ENCODE measurements at places on chromosomes 1 and 21.

- no peaks in the 10 kb centered on the region for H3K27me3 ChIP-seq
- DNase-seq = peak; percentile 81
- no peaks in the 10 kb centered on the region for H3K36me3 ChIP-seq
- peaks cover 8% of the 10 kb centered on the region for H3K4me1 ChIP-seq
- H3K4me3 ChIP-seq = no peak overlapping the region
These were observed 25.9 kb downstream of the KCNC4 start for GRCh38 chr1:110235834-110236682.

DNA sequence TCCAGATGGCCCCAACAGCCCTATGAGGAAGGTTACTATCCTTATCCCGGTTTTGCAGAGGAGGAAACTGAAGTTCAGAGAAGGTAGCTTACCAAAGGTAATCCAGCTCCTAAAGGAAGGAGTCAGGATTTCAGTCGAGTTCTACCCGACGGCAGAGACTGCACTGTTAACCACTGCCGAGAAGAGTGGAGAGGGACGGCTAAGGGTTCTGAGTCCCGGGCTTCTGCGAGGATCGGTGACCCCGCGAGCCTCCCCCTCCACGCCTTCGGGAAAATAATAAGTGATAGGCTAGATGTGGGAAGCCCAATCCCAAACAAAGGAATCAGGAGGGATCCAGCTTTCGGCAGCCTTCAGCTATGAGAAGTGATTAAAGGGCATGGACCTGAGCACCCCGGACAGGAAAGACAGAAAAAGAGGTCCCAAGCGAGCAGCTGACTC, 587 bp downstream of the TMEM53 start:
- peaks cover 22% of the 10 kb centered on the region for H3K4me1 ChIP-seq
- peak; percentile 14 for DNase-seq
- no peaks in the 10 kb centered on the region for H3K27me3 ChIP-seq

- H3K4me1 ChIP-seq = no peaks in the 10 kb centered on the region
- no peaks in the 10 kb centered on the region for H3K27me3 ChIP-seq
- H3K4me3 ChIP-seq = no peak overlapping the region
- no peak overlapping the region for H3K27ac ChIP-seq
These were observed 65.6 kb upstream of the RUNX3 start for GRCh38 chr1:24995661-24996060.

- H3K4me3 ChIP-seq = no peak overlapping the region
- no peak for DNase-seq
- H3K27ac ChIP-seq = no peak overlapping the region
- no peaks in the 10 kb centered on the region for H3K4me1 ChIP-seq
- no peaks in the 10 kb centered on the region for H3K36me3 ChIP-seq
- H3K27me3 ChIP-seq = no peaks in the 10 kb centered on the region
These were observed 310.2 kb downstream of the MRPL39 start for GRCh38 chr21:25297117-25297516.

- H3K4me3 ChIP-seq = no peak overlapping the region
- H3K36me3 ChIP-seq = peaks cover 23% of the 10 kb centered on the region
- H3K4me1 ChIP-seq = no peaks in the 10 kb centered on the region
- DNase-seq = no peak
These were observed 19.1 kb downstream of the ZCCHC17 start for GRCh38 chr1:31315902-31316301.

- peak overlapping the region; percentile 89 for H3K27ac ChIP-seq
- H3K4me3 ChIP-seq = peak overlapping the region; percentile 87
- peak; percentile 88 for DNase-seq
- peaks cover 27% of the 10 kb centered on the region for H3K4me1 ChIP-seq
- H3K36me3 ChIP-seq = no peaks in the 10 kb centered on the region
These were observed 869 bp downstream of the NAV1 start for GRCh38 chr1:201539561-201540431.

DNA sequence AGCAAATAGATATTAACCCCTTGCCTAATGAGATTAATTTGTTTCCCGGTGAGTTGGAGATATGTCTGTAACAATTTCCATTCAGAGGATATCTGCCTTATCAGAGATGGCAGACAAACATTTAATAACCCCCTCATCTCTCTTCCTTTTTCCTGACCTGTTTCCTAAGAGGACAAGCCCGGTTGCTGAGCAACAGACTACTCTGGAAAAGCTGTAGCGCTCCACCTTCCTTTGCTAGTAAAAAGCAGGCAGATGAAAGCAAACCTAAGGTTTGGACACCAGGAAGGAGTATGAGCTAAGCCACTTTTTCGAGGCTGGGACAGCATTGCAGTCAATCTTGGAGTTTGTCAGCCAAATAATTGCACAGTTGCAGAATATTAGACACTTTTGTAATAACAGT, 82.4 kb downstream of the RGS21 start:
- DNase-seq = no peak
- H3K36me3 ChIP-seq = no peaks in the 10 kb centered on the region
- H3K27ac ChIP-seq = no peak overlapping the region
- H3K4me1 ChIP-seq = no peaks in the 10 kb centered on the region

DNA sequence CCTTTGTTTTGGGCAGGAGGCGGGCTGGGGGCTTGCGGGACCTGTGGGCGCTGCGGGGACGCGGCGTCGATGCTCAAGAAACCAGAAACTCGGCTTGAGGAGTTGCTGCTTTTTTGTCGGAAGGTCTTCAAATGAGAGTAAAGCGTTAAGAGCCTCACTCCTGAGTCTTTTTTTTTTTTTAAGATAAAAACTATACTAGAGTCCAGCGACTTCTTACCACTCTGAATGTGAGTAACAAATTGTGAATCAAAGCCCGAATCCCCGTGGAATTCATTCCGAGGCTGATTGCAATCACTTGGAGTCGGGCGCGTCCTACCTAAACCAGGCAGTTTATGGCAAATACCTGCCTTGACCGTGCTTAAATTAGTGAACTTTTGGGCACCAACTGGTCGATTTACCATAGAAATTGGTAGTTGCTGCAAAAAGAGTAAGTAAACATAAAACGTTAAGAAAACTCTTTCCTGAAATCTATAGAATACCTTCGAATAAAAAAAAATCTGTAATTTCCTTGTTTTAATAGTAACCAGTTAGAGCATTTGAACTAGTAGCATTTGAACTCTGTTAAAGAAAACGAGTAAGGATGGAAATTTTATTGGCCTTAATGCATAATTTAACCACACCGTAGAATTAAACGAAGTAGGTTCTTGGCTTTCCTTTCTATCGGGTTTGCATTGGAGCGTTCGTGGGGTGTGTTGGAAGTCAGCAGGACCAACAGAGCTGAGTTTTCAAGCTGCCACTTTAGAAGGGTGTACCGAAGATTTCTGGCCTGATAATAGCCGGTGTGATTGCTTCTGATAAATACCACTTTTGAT, 769 bp downstream of the GPSM2 start:
- no peaks in the 10 kb centered on the region for H3K36me3 ChIP-seq
- peak; percentile 47 for DNase-seq
- H3K27ac ChIP-seq = peak overlapping the region; percentile 40
- no peaks in the 10 kb centered on the region for H3K27me3 ChIP-seq
- H3K4me1 ChIP-seq = no peaks in the 10 kb centered on the region

DNA sequence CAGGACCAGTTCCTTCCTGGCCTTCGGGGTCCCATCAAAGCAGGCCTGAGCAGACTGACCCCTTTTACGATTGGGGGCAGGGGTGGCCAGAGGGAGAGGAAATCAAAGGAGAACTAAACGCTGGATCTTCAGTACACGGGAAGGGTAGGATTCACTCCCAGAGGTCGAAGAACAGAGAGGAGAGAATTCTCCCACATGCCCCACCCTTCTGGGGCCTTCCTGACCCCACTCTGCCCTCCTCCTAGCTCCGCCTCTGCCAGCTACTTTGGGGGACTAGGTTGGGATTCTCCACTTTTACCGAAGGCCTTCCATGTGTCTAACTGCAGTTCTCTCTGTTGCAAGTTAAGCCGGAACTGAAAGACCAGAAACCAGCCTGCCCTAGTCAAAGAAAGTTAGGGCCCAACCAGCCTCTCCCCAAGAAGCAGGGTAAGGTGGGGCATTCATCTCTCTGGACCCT, 654 bp upstream of the ARHGEF2 start:
- no peaks in the 10 kb centered on the region for H3K27me3 ChIP-seq
- peaks cover 46% of the 10 kb centered on the region for H3K4me1 ChIP-seq
- H3K27ac ChIP-seq = peak overlapping the region; percentile 94
- DNase-seq = no peak
- peaks cover 3% of the 10 kb centered on the region for H3K36me3 ChIP-seq
- H3K4me3 ChIP-seq = peak overlapping the region; percentile 87

GRCh38 chr1:159946242-159947187, 1.1 kb upstream of the IGSF9 start:
- H3K4me1 ChIP-seq = peaks cover 7% of the 10 kb centered on the region
- H3K27me3 ChIP-seq = no peaks in the 10 kb centered on the region
- no peak for DNase-seq
- H3K27ac ChIP-seq = no peak overlapping the region
- H3K36me3 ChIP-seq = no peaks in the 10 kb centered on the region
- no peak overlapping the region for H3K4me3 ChIP-seq

DNA sequence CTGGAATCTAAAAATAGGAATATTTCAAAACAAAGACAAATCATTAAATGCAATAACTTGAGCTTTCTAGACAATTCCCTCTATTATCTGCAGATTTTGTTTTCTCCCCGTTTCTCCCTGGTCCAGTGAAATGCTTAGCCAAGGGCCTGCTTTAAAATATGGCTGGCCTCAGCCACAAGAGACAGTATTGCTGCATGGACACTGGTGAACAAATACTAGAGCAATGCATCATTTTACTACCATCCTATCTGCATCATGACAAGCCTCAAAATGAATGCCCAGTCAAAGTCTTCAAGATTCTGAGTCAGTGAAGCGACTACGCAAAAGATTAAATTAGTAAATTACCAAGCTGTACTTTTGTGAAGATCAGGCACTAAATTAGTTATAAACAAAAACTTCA, 80.5 kb downstream of the ENAH start:
- H3K27ac ChIP-seq = no peak overlapping the region
- H3K4me1 ChIP-seq = peaks cover 4% of the 10 kb centered on the region
- no peaks in the 10 kb centered on the region for H3K27me3 ChIP-seq

DNA sequence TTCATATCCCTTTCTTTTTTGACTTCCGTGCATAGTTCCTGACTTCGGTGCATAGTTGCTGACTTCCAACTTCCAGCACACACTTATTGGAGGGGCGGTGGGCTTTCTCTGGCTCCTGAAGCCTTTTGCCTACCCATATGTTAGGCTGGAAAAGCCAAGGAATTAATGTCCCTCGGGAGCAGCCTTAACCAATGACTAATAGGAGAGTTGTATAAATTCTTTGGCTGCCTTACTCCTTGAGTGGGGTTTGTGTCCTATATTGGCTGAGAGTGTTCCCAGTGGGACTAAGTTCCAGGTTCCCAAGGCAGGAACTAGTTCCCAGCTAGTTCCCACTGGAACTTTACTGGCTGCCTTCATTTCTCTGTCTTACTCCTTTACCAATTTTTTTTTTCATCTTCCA, 105.7 kb downstream of the ZNF326 start:
- no peaks in the 10 kb centered on the region for H3K27me3 ChIP-seq
- H3K4me3 ChIP-seq = no peak overlapping the region
- no peaks in the 10 kb centered on the region for H3K4me1 ChIP-seq
- no peaks in the 10 kb centered on the region for H3K36me3 ChIP-seq
- DNase-seq = no peak
- no peak overlapping the region for H3K27ac ChIP-seq

GRCh38 chr1:57996400-57996799, 550.1 kb downstream of the OMA1 start:
- no peak overlapping the region for H3K4me3 ChIP-seq
- H3K27ac ChIP-seq = no peak overlapping the region
- no peak for DNase-seq
- H3K27me3 ChIP-seq = no peaks in the 10 kb centered on the region

- no peak overlapping the region for H3K4me3 ChIP-seq
- H3K27me3 ChIP-seq = no peaks in the 10 kb centered on the region
- no peak overlapping the region for H3K27ac ChIP-seq
- H3K4me1 ChIP-seq = peaks cover 7% of the 10 kb centered on the region
These were observed 69.7 kb downstream of the PRKCZ start for GRCh38 chr1:2119886-2120285.

- H3K4me3 ChIP-seq = no peak overlapping the region
- H3K4me1 ChIP-seq = no peaks in the 10 kb centered on the region
- no peak for DNase-seq
- H3K27me3 ChIP-seq = no peaks in the 10 kb centered on the region
These were observed 57.9 kb upstream of the TENT5B start for GRCh38 chr1:27070390-27071048.

- H3K27me3 ChIP-seq = no peaks in the 10 kb centered on the region
- no peak for DNase-seq
- no peak overlapping the region for H3K4me3 ChIP-seq
These were observed 30.8 kb upstream of the TP53BP2 start for GRCh38 chr1:223876590-223876989.
